Activated CD4-positive, CD25-positive, alpha-beta regulatory T cell treated with anti-CD3 and anti-CD28 coated beads, Interleukin-2, amount 50 U/mL, for 16 hours (primary cell): ENCODE measurements at places on chromosomes 7 and 10.

DNA sequence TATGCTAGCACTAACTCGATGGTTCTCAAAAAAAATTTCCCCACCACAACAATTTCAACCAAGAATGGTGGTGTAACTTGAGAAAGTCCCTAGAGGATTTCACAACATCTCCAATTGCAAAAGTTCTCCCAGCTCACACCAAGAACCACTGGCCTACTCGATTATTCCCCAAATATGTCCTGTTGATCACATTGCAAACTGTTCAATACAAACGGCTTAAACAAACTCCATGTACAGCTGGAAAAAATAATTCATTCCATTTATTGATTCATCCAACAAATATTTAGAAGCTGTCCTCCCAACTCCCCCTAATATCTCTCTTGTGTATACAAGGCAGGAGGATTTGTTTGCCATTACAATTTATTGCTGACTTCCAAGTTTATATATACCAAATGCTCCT, 19.1 kb downstream of the TMEM176B start:
- no peak for DNase-seq

DNA sequence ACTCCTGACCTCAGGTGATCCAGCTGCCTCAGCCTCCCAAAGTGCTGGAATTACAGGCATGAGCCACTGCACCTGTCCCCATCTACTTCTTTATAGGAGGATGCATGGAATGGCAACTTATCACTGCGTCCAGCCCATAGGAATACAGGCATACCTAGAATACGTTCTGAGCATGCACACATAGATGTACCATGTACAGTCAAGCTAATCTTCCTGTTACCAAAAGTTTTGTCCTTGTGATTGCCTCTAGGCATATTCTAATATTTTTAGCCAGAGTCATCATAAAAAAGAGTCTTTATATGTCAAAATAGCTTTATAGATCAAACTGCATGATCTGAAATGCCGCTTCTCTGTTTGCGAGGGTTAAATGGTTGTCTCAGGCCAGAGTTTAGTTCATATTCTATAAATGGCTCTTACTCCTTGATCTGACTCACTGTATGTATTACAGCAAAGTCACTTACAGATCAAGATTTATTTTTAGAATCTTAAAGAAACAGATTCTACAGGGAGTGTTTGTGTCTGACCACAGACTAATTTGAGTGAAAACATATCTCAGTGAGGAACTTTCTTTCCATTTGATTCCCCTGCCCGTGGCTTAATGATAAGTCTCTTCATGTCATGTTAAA, 210.9 kb downstream of the CREB5 start:
- DNase-seq: no peak

DNA sequence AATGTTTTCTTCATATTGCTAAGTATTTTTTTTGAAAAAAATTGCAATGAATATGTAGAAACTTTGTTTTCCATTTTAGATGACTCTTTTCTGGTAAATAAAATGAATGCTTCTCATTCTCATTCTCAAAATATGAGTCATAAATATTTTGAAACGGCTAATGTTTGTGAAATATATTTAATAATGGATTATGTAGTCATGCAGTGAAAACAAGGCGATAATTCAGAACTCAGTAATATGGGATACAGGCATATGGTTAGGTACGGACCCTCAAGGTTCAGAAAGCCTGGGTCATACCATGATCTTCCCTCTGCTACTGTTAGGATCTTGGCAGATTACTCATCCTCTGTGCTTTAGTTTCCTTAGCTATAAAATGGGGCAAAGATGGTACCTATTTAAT, 46.2 kb upstream of the SLC39A12 start:
- no peak for DNase-seq

GRCh38 chr7:3092468-3092867, 48.8 kb upstream of the CARD11 start:
- DNase-seq: peak; percentile 42

DNA sequence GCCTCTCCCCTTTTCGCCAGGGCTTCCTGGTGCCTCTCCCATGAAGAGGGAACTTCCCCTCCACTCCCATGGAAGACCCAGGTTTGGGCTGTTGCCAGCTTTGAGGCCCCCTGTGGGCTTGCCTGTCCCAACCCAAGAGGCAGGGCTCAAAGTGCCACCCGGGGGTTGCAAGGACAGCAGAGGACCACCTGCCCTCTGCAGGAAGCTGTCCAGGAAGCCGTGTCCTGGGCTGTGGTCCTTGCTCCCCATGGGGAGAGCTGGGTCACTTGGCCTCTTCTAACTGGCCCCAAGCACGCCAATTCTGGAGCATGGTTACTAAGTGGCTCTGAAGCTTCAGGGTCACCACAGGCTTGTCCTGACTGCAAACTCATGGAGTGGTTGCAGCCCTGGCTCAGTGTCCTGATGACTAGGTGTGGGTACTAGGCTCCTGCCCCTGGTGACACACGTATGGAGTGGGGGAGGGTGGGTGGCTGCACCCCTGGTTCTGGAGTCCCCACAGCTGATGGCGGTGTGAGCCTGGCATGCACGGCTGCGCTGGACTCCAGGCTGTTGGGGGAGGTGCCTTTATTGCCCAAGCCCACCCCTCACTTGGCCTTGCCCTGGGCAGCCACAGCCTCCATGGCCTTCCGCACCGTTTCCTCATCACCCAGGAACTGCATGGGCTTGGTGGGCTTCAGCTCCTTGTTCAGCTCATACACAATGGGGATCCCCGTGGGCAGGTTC, 3.0 kb downstream of the PGAM2 start:
- DNase-seq: no peak

- DNase-seq: peak; percentile 38
These were observed 19.0 kb upstream of the ANKRD2 start for GRCh38 chr10:97553575-97554031.

GRCh38 chr7:23076772-23077171, 28.8 kb upstream of the KLHL7 start:
- DNase-seq: no peak

GRCh38 chr7:47185170-47185569, 396.7 kb downstream of the TNS3 start:
- DNase-seq: no peak

GRCh38 chr7:95772298-95772770, at the start of gene DYNC1I1:
Gene DYNC1I1, plus strand, starts transcription at chr7:95772554. Its CDS starts 32,176 bp downstream, at chr7:95804730.
- DNase-seq: no peak

GRCh38 chr10:22617051-22617450, 97.3 kb downstream of the PIP4K2A start:
- no peak for DNase-seq

DNA sequence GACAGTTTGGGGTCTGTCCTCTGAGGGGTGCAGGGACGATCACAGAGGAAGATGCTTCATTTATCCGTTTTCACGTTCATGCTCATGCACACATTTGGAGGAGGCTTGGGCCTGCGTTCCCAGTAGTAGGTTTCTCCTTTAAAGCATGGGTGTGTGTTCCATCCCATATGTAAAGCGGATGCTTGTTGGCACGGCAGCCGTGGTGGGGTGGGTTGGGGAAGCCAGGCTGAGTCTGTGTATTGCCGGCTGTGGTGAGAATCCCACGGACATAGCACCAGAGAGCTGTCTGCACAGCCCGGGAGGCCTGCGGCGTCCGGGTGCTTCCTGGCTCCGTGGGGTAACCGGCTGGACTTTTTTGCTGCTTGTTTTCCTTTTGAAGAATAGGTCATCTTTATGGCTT, 440 bp downstream of the JAKMIP3 start:
- no peak for DNase-seq

DNA sequence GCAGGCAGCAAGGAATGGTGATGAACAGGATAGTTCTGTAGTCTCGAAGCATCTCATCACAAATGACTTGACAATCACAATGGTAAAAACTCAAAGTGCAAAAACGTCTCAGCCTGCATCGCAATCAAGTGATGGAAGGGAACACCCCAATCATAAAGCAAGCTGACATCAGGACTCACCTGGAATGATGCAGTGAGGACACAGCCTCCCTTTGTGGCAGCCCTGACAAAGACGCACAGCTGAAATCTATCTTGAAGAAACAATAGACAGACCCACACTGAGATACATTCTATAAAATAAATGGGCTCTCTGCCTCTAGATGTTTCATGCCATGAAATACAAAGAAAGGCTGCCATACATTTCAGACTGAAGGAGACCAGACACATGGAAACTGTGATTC, 748.0 kb upstream of the IGFBP3 start:
- no peak for DNase-seq

DNA sequence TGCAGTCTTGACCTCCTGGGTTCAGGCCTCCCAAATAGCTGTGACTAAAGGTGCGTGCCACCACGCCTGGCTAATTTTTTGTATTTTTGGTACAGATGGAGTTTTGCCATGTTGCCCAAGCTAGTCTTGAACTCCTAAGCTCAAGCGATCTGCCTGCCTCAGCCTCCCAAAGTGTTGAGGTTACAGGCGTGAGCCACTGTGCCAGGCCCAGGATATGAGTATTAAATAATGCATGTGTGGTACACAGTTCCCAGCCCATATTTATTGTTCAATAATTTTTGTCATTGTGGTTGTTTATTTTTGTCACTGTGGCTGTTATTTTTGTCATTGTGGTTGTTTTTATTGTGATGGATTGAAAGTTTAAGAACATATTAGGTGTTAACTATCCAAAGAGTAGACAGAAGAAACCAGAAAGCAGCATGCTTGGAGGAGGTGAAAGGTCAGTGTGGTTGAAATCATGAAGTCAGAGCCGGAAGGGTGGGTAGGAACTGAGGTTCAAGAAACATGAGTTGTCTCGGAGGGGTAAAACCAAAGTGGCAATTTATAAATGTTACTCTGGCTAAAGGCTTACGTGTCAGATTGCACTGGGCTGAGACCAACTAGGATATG, 45.0 kb downstream of the MRC1 start:
- DNase-seq: no peak

- no peak for DNase-seq
These were observed 506 bp downstream of the MCM10 start for GRCh38 chr10:13161857-13162271.

DNA sequence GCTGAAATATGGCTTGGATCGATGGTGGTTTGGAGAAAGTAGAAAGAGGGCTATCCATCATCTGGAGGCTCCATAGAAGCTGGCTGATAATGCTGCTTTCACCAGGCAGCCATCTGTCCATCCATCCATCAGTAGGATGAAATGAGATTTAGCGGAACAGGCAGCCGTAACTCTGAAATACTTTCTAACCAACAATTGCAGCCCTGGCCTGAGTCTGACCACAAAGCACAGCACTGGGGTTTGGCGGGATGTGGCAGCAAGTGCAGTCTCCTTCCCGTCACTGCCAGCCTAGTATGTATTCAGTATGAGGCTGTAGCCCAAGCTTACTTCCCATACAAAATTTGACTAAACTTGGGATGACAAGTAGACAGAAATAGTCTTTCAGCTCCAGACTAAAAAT, 38.0 kb downstream of the R3HCC1L start:
- DNase-seq: no peak

DNA sequence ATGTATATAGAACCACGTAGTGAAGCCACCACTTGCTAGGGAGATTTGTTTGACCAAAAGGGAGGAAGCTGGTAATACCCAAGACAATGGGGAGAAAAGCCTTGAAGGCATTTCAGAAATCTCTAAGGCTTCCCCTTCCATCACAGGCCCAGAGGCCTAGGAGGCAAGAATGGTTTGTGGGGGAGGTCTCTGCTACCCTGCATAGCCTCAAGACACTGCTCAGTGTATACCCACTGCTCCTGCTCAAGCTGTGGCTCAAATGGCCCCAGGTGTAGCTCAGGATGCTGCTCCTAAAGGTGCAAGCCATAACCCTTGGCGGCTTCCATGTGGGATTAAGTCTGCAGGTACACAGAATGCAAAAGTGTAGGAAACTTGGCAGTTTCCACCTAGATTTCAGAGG, 1105.8 kb downstream of the GATA3 start:
- no peak for DNase-seq

DNA sequence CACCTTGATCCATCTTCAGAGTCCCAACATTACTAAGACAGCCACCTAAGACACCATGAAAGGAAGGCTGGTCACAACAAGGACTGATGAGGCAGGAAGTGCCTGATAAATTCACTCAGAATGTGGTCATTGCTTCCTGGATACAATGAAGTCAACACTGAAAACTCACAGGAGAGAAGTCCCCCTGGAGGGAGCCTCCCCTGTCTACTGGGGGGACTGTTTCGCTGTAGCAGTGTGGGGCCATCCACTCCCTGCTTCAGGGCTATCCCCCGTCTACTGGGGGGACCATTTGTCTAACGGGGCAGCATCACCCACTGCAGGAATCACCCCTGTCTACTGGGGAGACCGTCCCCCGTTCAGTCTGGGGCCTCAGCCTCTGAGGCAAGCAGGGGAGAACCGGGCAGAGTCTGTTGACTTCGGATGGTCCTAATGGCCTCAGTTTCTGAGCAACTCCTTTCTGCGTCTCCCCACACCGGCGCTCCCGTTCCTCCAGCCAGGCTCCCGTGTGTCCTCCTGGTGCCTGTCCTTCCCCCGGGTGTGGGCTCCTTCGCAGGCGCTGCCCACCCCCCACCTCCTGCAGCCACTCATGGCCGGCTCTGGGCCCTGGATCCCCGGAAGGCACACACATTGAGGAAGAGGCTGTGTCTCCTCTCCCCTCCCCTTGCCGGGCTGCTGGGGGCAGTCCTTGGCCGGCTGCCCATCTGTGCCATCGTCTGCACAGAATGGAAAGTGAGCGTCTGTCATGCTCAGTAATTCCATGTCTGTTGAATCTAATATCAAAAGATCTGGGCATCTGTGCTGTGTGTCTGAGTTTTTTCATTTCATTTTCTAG, 59.9 kb upstream of the DNAJB6 start:
- DNase-seq: no peak

GRCh38 chr10:68153473-68154210, 44.4 kb downstream of the MYPN start:
- no peak for DNase-seq

DNA sequence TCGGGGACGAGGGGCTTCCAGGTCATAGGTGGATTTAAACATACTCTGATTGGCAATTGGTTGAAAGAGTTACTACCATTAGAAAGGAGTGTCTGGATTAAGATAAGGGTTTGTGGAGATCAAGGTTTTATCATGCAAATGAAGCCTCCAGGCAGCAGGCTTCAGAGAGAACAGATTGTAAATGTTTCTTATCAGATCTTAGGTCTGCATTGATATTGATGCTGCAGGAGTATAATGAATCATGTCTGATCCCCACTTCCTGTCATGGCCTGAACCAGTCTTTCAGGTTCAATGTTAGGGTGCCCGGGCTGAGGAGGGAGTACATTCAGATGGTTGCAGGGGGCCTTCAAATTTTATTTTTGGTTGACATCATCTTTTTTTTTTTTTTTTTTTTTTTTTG, 51.4 kb downstream of the SH3PXD2A start:
- peak; percentile 14 for DNase-seq

DNA sequence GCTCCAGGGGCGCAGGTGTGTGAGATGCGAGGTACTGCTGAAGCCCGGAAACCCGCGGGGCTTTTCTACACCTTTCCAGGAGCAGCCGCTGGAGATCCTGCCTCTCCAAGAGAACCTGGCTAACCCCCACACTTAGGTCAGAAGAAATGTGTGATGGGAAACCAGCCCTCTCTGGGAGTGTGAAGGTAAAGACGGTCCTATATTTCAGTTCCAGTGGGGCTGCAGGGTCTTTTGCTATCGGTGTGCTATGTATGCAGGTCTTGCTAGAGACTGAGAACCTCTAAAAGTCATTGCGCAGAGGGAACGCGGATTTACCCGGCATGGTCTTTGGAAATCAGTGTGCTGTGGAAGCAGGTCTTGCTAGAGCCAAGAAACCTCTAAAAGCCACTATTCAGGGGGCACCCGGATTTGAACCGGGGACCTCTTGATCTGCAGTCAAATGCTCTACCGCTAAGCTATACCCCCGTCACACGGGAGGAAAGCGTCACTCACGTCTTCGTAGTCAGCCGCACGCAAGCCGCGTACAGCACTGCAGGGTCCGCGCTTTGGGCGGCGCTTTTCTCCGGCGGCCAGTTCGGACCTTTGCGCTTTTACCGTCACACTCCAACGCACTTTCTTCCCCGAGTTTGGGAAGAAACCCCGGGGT, 46.0 kb downstream of the ZNF777 start:
- no peak for DNase-seq
